ENCODE measurements at places on chromosomes 3 and 15.

- DNase-seq: no peak
Measured at GRCh38 chr15:63243776-63244175, 33.6 kb upstream of the APH1B start.

GRCh38 chr15:25883463-25884259 is 20.5 kb upstream of the ATP10A start:
- no peak for DNase-seq

- DNase-seq: no peak
Measured at GRCh38 chr3:43862992-43863805, 172.5 kb downstream of the ABHD5 start.

GRCh38 chr3:46830801-46831200 is 32.4 kb downstream of the MYL3 start:
- no peak for DNase-seq

- DNase-seq: no peak
Measured at GRCh38 chr3:44136421-44136820, 105.3 kb upstream of the TOPAZ1 start.

- no peak for DNase-seq
Measured at GRCh38 chr3:71074423-71074822, 509.1 kb downstream of the FOXP1 start.

DNA sequence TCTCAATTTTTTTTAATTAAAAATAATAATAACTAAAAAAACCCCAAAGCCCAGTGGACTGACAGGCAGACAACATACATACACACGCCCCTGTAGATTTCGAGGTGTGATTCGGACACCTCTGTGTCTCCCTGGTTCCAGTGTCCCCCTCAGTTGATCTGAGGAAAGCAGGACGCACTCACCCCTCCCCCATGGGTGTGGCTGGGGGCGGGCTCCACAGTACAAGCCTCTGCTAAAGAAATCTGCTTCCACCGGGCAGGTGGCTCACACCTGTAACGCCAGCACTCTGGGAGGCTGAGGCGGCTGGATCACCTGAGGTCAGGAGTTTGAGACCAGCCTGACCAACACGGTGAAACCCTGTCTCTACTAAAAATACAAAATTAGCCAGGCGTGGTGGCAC is 33.8 kb upstream of the BLM start:
- no peak for DNase-seq

DNA sequence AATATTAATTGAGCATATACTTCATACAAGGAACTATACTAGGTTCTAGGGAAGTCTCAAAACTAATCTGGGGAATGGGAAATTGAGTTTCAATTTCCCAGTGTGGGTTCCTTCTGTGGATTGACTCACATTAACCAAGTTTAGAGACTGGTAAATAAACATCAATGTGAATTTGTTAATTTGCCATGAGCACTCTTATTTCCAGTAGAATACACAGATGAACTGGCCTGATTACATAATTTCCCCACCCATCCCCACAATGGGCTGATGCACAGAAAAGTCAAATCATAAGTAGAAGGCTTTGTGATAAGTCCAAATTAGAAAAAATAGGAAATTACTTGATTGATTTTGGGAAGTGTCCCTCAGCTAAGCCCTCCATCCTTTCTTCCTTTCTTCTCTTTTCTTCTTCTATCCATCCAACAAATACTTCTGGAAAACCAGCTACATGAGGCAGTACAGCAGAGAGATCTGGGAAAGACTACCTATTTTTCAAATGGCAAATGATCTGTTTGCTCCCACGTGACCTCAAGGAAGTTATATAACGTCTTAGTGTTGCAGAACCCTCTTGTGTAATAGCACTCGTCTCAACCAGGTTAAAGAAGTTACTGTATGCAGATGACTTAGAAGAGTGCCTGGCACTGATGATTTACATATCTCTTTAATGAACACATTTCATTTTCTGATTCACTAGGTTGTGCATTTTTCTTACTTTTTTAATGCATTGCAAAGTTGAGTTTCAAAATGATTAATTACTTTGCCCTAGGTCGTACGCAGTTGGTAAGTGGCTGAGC is 312.3 kb downstream of the SV2B start:
- no peak for DNase-seq

- DNase-seq: no peak
Measured at GRCh38 chr3:143351895-143352608, 232.5 kb downstream of the CHST2 start.

DNA sequence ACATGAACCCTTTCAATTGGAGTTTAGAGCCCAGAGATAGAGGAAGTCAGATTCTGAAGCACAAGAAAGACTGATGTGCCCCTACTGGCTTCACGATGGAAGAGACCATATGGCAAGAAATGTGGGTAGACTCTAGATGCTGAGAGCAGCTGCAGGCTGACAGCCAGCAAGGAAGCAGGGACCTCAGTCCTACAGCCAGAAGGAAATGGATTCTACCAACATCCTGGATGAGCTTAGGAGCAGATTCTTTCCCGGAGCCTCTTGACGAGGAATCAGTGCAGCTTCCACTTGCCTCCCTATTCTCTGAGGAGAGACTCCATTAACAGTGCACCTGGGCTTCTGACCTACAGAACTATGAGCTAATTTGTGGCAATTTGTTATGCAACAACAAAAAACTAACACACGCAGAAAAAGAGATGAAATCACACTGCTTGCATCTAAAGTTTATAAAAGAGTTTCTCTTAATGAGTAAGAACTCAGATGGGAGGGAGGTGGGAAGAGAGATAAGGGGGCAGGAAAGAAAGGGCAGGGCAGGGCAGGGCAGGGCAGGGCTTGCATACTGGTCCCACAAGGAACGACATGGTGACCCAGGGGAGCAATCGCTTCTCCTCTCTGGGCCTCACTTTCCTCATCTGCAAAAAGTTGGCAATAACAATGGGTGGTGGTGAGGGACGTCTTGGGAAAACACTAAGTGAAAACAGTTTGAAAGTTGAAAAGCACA is 440.9 kb downstream of the FOXP1 start:
- no peak for DNase-seq

- no peak for DNase-seq
Measured at GRCh38 chr15:79602180-79602579, 170.0 kb downstream of the MINAR1 start.

DNA sequence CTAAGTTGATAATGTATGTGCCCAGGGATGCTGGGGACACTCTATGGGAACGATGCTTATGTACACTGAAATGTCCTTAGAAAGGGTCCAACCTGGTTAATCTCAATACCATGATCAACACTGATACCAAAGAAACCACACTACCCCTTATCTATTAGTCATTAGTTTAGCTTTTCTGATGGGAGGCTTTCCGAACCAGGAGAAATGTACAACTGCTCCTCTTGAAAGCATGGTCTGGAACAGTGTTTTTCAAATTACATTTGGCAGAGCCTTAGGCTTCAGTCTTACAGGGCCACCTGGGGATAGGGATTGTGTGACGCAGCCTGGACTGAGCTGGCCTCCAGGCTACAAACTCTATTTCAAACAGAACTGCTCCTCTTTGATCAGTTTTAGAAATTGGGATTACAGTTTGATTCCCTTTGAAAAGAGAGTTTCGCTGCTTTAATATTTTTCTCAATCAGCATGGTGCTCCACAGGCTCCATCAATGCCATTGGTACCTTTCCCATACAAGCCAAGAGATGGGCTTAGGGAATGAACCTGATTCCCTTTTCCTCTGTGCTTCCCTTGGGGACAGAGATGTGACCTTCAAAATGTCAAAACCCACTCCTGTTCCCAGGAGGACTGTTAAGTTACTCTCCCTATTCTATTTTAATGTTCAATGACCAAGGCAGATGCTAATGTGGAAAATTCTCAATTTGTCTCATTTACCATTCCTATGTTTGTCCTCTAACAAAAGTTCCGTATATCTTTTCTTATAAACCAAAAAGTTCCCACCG is 296.0 kb upstream of the ADAMTS9 start:
- no peak for DNase-seq

GRCh38 chr3:116896116-116896515 is 186.5 kb downstream of the TUSC7 start:
- no peak for DNase-seq

DNA sequence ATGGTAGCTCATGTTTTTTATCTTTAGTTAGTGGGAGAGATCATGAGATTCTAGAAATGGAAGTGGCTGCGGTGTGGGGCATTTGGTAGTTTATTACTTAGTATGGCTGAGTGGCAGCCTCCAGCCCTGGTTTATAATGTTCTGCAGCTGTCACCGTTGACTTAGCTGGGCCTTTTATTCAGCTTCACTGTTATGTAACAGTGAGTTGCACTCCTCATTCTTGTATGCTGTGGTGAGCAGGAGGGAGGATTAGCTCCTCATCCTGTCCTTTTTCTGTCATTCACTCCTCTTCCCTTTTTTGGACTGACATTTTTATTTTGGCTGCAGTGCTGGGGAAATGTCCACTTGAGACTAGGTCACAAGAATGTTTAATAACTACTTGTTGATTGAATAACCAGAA is 29.5 kb downstream of the RAD54L2 start:
- no peak for DNase-seq

DNA sequence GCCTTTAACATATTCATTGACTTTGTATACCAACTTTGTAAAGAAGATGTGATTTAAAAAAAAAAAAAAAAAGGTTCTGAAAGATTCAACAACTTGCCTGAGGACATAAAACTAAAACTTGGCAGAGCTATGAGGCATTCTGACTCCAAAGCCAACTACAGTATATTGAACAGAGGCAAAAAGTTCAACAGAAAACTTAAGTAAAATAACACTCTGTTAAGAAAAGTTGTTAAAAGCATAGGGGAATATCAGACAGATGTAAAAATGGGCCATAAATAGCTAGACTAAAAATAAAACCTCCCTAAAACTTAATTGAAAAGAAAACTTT is 23.4 kb downstream of the GOLIM4 start:
- DNase-seq: no peak

DNA sequence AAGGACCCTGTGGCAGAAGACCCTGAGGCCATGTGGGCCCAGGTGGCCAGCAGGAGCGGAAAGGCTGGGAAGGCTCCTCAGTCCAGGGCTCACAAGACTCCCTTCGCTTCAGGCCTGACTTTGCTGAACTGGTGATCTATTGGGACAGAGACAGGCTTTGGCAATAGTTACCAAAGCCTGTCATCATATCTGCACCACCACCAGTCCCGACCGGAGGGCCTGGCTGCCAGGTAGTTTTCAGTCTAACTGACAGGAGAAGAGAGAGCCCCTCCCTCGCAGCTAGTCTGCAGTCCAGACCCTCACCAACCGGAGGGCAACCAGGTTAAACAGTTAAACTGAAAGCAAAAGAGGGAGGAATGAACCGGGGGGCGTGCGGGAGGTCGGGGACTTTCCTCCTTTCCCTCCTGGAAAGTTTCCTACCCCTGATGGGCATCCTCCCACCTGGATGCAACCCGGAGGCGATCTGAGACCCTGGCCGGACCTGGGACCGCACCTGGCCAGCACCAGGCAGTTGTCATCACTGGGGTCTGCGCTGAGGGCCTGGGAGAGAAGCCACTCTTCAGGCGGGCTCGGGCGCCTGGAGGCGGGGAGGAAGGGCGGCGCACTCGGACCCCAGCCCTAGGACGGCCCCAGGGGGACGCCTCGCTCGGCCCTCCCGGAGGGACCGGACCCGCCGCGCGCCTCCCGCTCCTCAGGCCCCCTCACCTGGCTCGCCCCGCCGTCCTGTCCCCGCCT is 435 bp downstream of the RAB27A start:
- peak; percentile 56 for DNase-seq

DNA sequence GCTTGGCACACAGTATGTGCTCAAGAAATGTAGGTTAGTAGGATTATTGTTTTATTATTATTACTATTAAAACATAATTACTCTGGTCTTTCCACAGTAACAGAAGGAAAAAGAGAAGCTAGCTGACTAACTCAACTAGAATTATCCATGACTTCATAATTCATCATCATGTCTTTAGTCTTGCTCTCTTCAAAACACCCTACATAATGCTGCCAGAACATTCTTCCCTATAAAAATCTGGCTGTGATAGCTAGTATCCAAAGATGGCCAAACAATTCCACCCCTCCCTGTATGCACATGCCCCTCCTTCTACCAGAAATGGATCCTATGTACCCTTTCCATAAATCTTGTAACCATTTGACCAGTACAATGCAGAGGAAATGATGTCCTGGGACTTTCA is 48.8 kb upstream of the SRGAP3 start:
- no peak for DNase-seq

DNA sequence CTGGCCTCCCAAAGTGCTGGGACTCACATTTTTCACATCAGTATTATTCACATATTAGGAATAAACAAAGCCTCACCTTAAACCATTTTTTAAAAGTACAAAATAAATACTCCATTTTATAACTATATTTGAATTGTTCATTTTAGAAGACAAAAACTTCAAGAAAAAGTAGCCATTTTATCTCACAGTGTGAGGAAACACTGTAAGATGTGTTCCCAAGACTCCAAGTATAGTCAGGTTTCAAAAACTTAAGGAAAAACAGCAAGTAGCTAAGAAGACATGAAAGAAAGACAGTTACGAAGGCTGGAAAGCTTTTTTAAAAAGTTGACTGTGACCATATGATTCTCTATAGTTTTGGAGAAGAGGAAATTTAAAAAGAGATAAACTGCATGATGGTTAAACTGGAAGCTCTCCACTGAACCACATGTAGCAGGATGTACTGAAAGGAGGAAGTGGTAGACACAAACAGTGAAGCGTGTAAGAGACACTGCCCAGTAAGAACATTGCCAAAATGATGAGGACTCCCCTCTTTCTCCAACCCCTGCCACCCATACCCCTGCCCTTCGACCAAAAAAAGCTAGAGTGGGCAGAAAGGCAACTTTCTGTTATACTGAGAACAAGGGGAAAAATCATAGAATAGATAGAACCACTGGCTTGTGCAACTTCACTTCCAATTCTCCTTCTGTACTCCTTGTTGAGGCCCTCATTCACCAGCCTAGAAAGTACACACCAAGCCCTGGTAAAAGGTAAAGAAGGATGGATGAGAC is 6.2 kb upstream of the TMF1 start:
- DNase-seq: no peak

DNA sequence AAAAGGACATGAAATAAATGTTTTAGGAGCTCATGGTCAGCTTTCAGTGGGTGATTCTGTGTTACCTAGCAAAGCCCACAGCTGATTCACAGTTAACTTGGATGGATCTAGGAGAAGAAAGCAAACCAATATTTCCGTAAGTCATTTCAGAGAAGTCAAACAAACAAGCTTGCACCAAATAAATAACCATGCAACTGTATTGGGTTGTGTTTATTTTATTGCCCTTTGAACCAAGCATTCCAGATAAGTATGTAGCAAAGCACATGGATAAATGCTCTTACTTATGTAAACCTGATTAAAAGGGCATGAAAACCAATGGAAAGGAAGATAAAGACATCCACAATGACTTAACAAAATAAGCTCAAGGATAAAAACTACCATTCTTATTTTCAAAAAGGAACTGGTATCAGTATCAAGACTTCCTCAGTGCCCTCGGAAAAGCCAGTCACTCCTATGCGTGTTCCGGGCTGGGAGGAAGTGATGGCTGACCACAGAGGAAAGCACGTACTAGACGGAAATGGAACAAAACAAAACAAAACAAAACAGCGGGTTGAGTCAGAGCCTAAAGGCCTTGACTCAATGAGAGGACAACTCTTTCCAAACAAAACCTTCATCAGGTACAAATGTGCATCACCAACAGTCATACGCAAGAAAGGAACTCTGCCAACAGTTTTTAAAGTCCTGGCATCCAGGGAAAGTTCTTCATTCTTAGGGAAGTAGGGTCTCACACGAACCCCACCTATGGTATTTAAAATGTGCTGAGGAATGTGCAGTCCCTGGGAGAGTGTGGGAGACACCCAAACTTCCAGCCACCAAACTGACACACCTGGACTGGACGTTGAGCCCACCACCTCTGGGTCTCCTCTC is 103.3 kb downstream of the SNRK start:
- DNase-seq: peak; percentile 82

All from stimulated activated CD4-positive, alpha-beta T cell treated with anti-CD3 and anti-CD28 coated beads, Interleukin-1b, Interleukin-23, amount 100 ng/mL, for 48 hours (primary cell).